ENCODE measurements at places on chromosomes 3 and 15.

- DNase-seq, result no peak
Observed at GRCh38 chr3:160473221-160473620, 23.6 kb upstream of the TRIM59 start.

- no peak for DNase-seq
Observed at GRCh38 chr3:67495751-67496150, 158.7 kb downstream of the SUCLG2 start.

DNA sequence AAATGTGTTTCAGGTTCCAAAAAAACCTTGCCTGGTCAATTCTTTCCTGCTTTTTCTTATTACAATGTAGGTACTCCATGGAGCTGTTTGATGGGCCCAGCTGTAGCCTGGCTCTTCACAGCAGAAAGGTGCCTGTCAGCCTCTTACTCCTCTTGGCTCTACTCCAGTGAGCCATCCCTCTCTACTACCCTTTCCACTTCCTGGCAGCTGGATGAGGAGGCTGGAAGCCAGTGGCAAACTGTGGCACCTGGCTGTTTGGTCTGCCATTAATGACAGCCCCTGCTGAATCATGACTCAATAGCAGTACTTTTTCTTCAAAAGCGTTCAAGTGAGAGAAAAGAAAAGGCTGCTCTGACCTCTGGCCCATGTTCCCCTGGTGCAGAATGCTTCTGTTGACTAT, 618.1 kb downstream of the PYDC2 start:
- DNase-seq, result no peak

DNA sequence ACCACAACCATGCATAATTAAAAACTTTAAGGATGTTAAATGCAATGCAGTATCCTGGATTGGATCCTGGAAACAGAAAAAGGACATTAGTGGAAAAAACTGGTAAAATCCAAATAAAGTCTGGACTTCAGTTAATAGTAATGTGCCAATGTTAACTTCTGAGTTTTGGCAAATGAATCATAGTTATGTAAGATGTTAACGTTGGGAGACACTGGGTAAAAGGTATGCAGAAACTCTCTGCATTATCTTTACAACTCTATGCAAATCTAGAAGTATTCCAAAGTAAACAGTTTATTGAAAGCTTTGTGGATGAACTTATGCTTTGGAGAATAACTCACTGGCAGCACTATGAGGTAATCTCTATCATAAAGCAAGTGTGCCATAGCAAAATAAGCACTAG, 357.4 kb downstream of the RORA start:
- no peak for DNase-seq

DNA sequence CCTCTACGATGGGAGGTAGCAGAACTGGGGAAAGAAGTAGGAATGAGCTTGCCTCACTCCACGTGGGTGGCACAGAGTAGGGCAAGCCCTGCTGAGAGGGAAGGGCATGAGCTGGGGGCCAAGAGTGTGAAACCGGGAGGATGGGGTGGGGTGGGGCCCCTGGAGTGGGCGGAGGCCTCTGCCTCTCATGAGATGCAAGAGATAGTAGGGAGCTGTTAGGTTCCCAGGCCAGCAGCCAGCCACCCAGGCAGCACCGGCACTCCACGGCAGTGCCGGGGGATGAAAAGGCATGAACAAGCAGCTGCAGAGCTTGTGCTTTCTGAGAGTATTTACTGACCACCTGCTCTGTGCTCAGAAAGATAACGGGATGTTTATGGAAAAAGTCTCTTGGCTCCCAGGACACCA, 24.4 kb upstream of the PLA2G4E start:
- no peak for DNase-seq

DNA sequence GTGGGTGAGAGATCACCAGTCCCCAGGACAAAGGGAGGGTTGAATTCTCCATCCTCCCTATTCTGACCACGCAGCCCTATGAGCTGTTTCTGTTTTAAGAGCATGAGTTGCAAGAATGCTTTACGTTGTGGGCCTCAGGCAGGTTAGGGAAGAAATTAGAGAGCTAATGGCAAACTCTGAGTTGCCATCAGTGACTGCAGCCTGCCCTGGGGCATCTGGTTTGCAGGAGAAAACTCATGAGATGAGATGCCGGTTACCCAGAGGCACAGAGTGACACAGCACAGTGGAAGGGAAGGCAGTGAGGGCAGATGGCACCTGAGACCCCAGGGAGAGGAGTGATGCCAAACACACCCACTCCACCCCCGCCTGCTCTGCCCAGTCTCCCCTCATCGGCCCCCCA, 265.3 kb downstream of the CD47 start:
- DNase-seq, result no peak

- no peak for DNase-seq
Observed at GRCh38 chr15:98805434-98806274, 157.3 kb downstream of the IGF1R start.

- no peak for DNase-seq
Observed at GRCh38 chr3:35448681-35449080, 190.6 kb upstream of the ARPP21 start.

DNA sequence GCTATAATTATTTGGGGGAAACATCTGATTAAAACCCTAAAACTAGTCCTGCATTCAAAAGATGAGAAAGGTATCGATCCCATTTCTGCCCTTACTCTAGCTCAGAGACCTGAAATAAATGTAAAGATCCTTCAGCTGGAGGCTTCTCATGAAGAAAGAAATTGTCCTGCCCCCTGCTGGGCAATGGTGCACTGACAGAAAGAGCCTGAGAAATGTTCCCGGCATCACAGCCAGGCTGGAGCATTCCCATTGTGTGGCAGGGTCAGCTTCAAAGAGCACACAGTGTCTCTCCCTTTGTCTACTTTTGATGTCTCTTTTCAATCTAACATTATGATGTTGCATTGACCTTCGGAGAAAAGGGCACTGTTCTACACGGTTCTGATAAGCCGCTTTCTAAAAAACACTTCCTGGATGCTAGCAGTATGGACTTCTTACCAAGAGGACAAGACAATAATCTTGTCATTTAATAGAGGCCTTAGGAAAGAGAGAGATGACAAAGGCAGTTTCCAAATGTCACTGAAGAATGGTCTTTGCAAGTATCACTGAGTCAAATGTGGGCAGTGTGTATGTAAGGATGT, 287.5 kb downstream of the MAGI1 start:
- no peak for DNase-seq

GRCh38 chr3:129313665-129314385, 35.2 kb downstream of the HMCES start:
- no peak for DNase-seq

DNA sequence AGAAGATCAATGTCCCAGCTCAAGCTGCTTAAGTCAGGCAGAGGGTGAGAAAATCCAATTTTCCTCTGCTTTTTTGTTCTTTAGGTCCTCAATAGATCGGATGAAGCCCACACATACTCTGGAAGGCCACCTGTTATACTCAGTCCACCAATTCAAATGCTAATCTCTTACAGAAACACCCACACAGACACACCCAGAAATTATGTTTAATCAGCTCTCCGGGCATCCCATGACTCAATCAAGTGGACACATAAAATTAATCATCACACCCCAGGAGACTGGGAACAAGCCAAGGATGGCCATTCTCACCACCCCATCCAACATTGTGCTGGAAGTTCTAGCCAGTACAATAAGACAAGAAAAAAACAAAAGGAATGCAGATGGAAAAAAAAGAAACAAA, 67.8 kb upstream of the SLC24A5 start:
- DNase-seq, result no peak
